ENCODE measurements at places on chromosomes 12 and 14.

GRCh38 chr14:57501039-57501557 lies 7.4 kb upstream of the CCDC198 start:
- H3K36me3 ChIP-seq, result no peaks in the 10 kb centered on the region
- H3K4me3 ChIP-seq, result no peak overlapping the region
- H3K27ac ChIP-seq, result no peak overlapping the region
- no peaks in the 10 kb centered on the region for H3K4me1 ChIP-seq

- H3K36me3 ChIP-seq, result peaks cover 23% of the 10 kb centered on the region
- no peaks in the 10 kb centered on the region for H3K27me3 ChIP-seq
- H3K4me3 ChIP-seq, result peak within 1 kb of the TSS; percentile 99
- DNase-seq, result peak; percentile 94
Measured at GRCh38 chr14:54902521-54903420, at the start of gene GCH1. GCH1 (minus strand) TSS chr14:54902826; CDS start chr14:54902663, 163 bp downstream.

- no peak for DNase-seq
- no peaks in the 10 kb centered on the region for H3K36me3 ChIP-seq
- H3K4me3 ChIP-seq, result no peak overlapping the region
- H3K27me3 ChIP-seq, result no peaks in the 10 kb centered on the region
Measured at GRCh38 chr12:91264178-91264577, 81.6 kb upstream of the DCN start.

GRCh38 chr12:101616027-101616494 lies 21.3 kb downstream of the MYBPC1 start:
- H3K4me1 ChIP-seq, result no peaks in the 10 kb centered on the region
- H3K27me3 ChIP-seq, result no peaks in the 10 kb centered on the region
- H3K36me3 ChIP-seq, result no peaks in the 10 kb centered on the region
- no peak overlapping the region for H3K27ac ChIP-seq
- no peak overlapping the region for H3K4me3 ChIP-seq

DNA sequence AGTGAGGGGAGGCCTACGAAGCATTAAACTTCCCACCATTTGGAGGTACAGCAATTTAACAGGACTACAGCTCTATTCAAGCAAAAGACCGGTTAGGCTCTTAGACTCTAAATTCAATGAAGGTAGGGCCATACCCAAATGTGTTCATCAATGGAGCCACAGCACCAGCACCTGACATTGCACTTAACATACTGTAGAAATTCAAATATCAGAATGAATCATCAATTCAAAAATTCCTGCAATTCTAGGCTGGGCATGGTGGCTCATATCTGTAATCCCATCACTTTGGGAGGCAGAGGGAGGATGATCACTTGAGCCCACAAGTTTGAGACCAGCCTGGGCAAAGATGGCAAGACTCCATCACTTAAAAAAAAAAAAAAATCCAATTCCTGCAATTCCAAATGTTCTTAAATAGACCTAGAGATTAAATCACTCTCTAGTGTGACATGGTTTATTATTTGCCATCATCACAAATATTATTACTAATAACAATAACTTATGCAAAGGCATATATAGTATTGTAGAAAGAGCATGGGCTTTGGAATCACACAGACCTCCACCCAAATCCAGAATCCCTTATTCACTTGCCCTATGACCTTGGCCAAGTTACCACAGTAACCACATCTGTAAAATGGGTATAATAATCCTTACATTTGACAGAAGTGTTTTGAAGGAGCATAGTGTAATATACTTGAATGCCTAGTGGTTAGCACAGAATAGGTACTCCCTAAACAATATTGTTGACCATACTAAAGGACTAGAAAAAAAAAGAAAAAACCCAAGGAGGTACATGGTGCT lies 59.4 kb downstream of the CIT start:
- no peak overlapping the region for H3K27ac ChIP-seq
- H3K27me3 ChIP-seq, result no peaks in the 10 kb centered on the region
- peaks cover 15% of the 10 kb centered on the region for H3K36me3 ChIP-seq
- no peak overlapping the region for H3K4me3 ChIP-seq
- DNase-seq, result no peak

DNA sequence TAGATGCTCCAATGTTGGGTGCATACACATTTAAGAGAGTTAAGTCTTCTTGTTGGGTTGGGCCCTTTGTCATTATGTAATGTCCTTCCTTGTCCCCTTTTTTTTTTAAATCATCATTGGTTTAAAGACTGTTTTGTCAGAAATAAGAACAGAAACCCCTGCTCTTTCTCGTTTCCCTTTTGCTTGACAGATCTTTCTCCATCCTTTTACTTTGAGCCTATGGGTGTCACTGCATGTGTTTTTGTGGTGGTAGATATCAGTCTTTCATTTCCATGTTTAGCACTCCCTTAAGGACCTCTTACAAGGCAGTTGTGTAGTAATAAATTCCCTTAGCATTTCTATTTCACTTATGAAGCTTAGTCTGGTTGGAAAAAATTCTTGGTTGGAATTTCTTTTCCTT lies 47.4 kb downstream of the RTN1 start:
- H3K27me3 ChIP-seq, result no peaks in the 10 kb centered on the region
- H3K36me3 ChIP-seq, result no peaks in the 10 kb centered on the region
- H3K27ac ChIP-seq, result no peak overlapping the region
- H3K4me1 ChIP-seq, result no peaks in the 10 kb centered on the region

DNA sequence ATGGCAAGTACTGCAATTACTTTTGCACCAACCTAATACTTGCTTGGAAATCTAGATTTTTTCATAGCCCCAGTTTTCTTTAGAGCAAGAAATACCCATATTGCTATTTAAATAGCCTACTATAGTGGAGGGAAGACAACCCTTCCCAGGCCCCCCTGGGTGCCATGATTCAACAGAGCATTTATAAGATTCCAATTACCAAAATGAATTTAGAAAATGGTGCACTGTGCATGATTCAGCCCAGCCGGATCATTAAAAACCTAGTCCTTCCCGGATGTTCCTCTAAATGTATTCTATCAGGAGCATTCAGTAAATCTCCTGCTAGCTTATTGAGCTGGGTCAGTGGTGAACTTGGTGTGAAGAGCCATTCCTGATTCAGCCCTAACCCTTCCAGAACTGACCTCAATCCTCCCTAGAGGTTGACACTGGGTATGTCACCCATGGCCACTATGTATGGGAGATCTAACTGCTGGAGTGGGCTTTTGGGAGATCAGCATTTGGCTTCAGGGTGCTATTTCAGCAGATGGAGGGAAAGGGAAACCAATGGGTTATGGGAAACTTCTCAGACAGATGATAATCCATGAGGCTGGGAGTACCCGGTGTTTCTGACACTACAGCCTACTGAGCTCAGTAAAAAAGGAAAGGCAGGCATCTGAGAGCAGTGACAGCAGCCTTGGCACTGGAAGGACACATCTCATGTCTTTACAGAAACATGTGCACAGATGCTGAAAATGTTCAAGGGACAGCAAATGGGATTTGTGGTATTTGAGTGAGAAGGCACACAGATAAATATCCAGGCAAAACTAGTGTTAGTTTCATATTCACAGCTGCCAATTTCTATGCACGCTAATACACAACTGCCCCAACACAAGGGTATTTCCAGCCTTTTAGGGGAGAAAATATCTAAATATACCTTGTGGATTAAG lies 258.9 kb downstream of the DPF3 start:
- H3K4me1 ChIP-seq, result no peaks in the 10 kb centered on the region
- H3K27ac ChIP-seq, result no peak overlapping the region
- no peak overlapping the region for H3K4me3 ChIP-seq
- H3K36me3 ChIP-seq, result no peaks in the 10 kb centered on the region
- no peaks in the 10 kb centered on the region for H3K27me3 ChIP-seq

GRCh38 chr14:54109521-54110120 lies 153.0 kb upstream of the BMP4 start:
- H3K36me3 ChIP-seq, result no peaks in the 10 kb centered on the region
- no peak overlapping the region for H3K27ac ChIP-seq
- H3K4me1 ChIP-seq, result no peaks in the 10 kb centered on the region
- no peaks in the 10 kb centered on the region for H3K27me3 ChIP-seq

DNA sequence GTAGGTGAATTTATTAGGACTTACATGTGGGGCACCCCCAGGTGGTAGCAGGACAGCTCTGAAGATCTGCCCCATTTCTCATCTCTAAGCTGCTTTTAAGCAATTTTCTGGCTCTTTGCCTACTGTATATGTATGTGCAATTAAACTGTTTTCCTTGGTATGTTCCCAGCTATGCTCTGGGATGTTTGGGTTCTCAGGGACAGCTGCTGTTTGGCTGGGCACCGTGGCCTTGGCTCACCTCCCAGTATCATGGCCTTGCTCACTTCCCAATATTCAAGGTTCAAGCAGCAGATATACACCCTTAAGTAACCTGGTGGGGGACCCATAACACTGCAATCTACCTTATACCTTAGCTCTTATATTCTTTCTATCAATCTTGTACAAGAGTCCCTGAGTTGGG lies 53.7 kb upstream of the KITLG start:
- no peak overlapping the region for H3K4me3 ChIP-seq
- H3K27me3 ChIP-seq, result no peaks in the 10 kb centered on the region
- H3K27ac ChIP-seq, result no peak overlapping the region
- H3K4me1 ChIP-seq, result no peaks in the 10 kb centered on the region
- DNase-seq, result no peak
- no peaks in the 10 kb centered on the region for H3K36me3 ChIP-seq

DNA sequence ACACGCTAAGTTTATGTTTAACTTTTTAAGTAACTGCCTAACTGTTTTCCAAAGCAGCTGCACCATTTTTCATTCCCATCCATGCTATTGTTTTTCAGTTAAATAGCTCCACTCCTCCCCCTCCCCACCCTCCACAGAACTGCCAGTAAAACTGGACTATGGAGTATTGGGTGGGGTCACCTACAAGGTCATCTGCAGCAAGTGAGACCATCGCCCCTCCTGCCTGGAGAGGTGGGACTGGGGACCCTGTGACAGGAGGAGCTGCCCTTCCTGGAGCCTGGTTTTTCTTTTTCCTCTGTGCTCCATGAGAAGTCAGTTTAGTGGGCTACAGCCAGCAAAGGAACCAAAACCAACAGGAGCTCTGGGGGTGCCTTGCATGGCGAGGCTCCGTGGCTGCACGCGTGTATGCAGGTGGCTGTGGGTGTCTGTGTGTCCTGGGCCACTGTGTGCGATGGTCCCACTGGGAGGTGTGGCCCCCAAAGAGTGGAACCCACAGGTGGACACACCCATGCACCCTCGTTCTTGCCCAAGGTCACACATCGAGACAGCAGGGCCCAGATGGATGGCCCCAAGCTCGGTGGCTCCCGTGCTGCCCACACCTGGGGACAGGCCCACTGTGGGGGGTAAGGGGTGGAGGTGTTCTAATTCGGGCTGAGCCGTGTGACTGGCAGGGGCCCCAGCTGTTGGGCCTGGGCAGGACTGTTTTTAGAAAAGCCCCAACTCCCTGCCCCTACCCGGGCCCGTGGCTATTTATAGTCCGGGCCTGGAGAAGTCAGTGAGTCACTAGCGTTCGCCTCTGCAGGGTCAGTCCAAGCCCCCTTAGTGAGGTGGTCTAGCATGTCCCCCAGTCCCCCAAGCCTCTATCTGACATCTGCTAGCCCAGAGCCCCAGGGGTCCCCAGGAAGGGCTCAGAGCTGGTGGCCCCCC lies 2.3 kb upstream of the ADSS1 start:
- no peak overlapping the region for H3K4me3 ChIP-seq
- H3K27ac ChIP-seq, result no peak overlapping the region
- no peak for DNase-seq

GRCh38 chr14:56587701-56588100 lies 8.1 kb downstream of the TMEM260 start:
- no peaks in the 10 kb centered on the region for H3K27me3 ChIP-seq
- no peak overlapping the region for H3K27ac ChIP-seq
- peaks cover 29% of the 10 kb centered on the region for H3K36me3 ChIP-seq

- no peak for DNase-seq
- no peaks in the 10 kb centered on the region for H3K36me3 ChIP-seq
- H3K27ac ChIP-seq, result no peak overlapping the region
- H3K27me3 ChIP-seq, result no peaks in the 10 kb centered on the region
Measured at GRCh38 chr12:109725321-109726105, 11.9 kb downstream of the FAM222A start.

DNA sequence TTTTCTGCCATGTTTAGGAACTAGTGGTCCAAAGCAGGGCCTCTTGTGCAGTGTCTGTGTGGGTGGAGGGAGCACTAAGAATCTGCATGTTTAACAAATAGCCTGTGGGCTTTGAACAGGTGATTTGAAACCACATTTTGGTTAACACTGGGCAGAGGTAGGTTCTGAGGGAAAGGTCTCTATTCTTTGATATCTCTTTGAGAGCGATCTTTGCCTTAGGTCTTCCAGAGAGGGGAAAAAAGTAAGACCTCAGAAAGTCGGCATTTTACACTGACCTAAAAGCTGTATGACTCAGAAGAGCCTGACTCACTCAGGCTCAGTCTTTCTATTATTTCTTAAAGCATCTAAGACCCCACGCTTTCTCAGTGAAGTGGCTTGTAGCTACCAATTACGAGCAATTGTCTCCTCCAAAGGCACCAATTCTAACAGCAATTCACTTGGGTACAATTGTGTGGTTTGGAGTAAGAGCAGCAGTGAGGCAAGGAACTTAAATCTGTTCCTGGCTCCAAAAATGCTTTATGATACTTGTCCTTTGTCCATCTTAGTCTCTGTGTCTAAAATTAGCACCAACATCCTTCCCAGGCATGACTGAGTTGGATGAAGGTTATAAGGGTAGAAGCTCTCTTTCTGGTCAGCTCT lies 8.8 kb downstream of the EIF2B2 start:
- H3K4me3 ChIP-seq, result no peak overlapping the region
- no peak overlapping the region for H3K27ac ChIP-seq
- no peaks in the 10 kb centered on the region for H3K27me3 ChIP-seq
- H3K4me1 ChIP-seq, result no peaks in the 10 kb centered on the region
- H3K36me3 ChIP-seq, result peaks cover 71% of the 10 kb centered on the region
- no peak for DNase-seq

DNA sequence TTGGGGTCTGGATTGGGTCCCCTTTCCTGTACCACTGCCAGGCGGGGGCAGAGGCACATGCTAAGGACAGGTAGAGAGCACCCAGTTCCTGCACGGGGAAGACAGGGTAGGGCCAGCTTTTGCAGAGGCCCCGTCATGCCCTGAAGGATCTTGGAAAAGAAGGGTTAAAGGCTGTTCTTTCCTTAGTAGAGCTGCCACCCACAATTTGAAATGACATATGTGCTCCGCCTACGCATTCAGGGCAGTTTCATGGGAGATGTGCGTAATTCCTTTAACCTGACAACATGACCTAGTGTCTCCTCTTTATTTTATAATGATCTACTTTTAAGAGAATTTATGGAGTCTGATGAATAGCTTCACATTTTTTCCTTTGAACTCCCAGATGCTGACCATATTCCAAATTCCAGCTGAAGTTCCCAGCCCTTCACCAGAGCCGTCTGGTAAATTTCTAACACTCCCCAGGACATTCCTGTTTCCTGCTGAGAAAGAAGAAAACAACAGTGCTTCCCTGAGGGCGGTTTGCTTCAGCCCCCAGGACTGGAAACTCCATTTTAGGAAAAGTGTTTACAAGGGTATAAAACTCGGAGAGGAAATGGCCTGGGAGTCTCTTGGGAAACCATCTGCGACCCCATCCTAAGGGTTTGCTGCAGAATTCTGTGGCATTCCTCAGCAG lies 58.9 kb upstream of the PLEKHG3 start:
- peaks cover 5% of the 10 kb centered on the region for H3K4me1 ChIP-seq
- no peak overlapping the region for H3K27ac ChIP-seq
- H3K36me3 ChIP-seq, result no peaks in the 10 kb centered on the region
- no peaks in the 10 kb centered on the region for H3K27me3 ChIP-seq

- H3K27ac ChIP-seq, result no peak overlapping the region
- no peaks in the 10 kb centered on the region for H3K36me3 ChIP-seq
- no peak for DNase-seq
- H3K4me1 ChIP-seq, result no peaks in the 10 kb centered on the region
- 0 out of 2 replicates have a peak, but pooled peaks cover 3% of the 10 kb centered on the region for H3K27me3 ChIP-seq
Measured at GRCh38 chr12:79402606-79403005, 288.2 kb downstream of the PAWR start.
